Stimulated activated CD8-positive, alpha-beta memory T cell treated with anti-CD3 and anti-CD28 coated beads, Interleukin-15, amount 100 ng/mL, for 24 hours (primary cell): ENCODE measurements at places on chromosomes 1 and 21.

GRCh38 chr1:230701434-230701833 lies 12.5 kb downstream of the AGT start:
- no peak for DNase-seq

DNA sequence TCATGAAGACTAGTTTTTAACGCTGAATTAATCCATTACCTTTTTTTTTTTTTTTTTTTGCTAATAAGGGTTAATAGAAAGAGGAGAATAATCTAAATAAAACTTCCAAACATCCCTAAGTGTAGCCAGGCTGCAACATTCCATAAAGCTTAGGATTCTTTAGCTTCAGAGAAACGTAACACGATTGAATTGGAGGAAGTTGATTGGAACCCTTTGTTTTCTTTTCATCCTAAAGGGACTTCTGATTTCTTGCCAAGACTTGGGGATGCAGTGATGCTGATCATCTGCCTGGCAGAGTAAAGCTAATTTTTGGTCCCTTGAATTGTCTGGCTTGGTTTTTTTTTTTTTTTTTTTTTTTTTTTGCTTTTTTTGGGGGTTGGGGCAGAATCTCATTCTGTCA lies 142.9 kb downstream of the VPS13D start:
- DNase-seq = no peak

DNA sequence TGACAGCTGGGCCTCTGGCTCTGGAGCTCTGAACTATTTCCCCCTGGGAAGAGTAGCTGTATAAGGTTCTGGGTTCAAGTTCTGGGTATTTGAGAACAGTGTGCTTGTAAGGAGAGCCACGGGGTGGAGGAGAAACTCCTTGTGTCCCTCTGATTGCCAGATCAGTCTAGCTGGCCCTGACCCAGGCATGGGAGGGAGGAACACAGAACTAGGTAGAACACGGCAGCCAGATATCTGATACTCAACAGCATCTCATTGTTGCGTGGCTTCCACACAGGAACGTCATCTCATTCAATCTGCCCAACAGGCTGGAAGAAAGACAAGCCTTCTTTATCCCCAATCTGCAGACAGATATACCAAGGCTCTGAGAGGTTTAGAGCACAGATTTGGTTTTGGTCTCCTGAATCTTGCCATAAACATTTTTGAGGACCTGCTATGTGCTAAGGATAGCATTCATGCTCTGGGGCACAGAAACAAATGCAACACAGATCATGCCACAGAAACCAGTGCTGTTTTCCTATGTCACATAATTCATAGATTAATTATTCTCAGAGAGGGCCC lies 83.8 kb downstream of the PLXNA2 start:
- DNase-seq = no peak

GRCh38 chr1:235221653-235222375 lies 60.8 kb upstream of the RBM34 start:
- DNase-seq = no peak

- DNase-seq = no peak
These were observed 7.8 kb downstream of the KCNJ10 start for GRCh38 chr1:160062230-160062532.
